ENCODE measurements at places on chromosomes 1 and 21. TPM values are rescaled to one million over a fixed set of nuclear protein-coding genes. Genes with fewer than 3 reads are reported as not detected.

LRRC39 gene
- 1.3 TPM for total RNA-seq

CCDC185 gene
- total RNA-seq, result not detected

ALG14 gene
- 0.21 TPM for total RNA-seq

CNN3 gene
- 4.6 TPM for total RNA-seq

MSH4 gene
- total RNA-seq, result 0.31 TPM

VWA5B1 gene
- not detected for total RNA-seq

FAM151A gene
- not detected for total RNA-seq

CNKSR1 gene
- total RNA-seq, result 0.42 TPM

PADI2 gene
- total RNA-seq, result 9.1 TPM

SPATA46 gene
- total RNA-seq, result not detected

SPRR2A gene
- not detected for total RNA-seq

SPRR1A gene
- not detected for total RNA-seq

PDC gene
- total RNA-seq, result not detected

CATSPERE gene
- total RNA-seq, result 0.94 TPM

TBX15 gene
- 0.21 TPM for total RNA-seq

RUNX1 gene
- total RNA-seq, result 51.2 TPM

OPTC gene
- total RNA-seq, result not detected

TUFT1 gene
- 4.0 TPM for total RNA-seq

C1orf146 gene
- total RNA-seq, result not detected

EPHA10 gene
- not detected for total RNA-seq

FAM72A gene
- total RNA-seq, result 1.9 TPM

VN1R5 gene
- not detected for total RNA-seq

FBXO28 gene
- 58.6 TPM for total RNA-seq

IL6R gene
- total RNA-seq, result 29.2 TPM

FMO1 gene
- not detected for total RNA-seq

C4BPA gene
- total RNA-seq, result 0.10 TPM

FNDC7 gene
- 0.21 TPM for total RNA-seq

RHBDL2 gene
- total RNA-seq, result not detected

HS2ST1 gene
- 7.5 TPM for total RNA-seq

SPRR2G gene
- total RNA-seq, result not detected

PRRX1 gene
- not detected for total RNA-seq
